ENCODE measurements at places on chromosomes 3 and 15. TPM values are rescaled to one million over a fixed set of nuclear protein-coding genes. Genes with fewer than 3 reads are reported as not detected.

Gene IQCB1
- 57.6 TPM for total RNA-seq

Gene CGNL1
- 5.3 TPM for total RNA-seq

Gene BTLA
- total RNA-seq = 0.31 TPM

Gene CNTN6
- total RNA-seq = 13.8 TPM

Gene NR2E3
- total RNA-seq = not detected

Gene GOLGA6B
- total RNA-seq = not detected

Gene NIPA2
- 42.9 TPM for total RNA-seq

Gene PTX3
- total RNA-seq = 7.5 TPM

Gene IGF2BP2
- total RNA-seq = 62.6 TPM

Gene MYZAP
- 0.63 TPM for total RNA-seq

Gene GPR15
- total RNA-seq = not detected

Gene GUCA1C
- total RNA-seq = not detected

Gene TTLL13
- total RNA-seq = not detected

Gene ALDH1L1
- total RNA-seq = 2.8 TPM

Gene PLSCR5
- not detected for total RNA-seq

Gene C15orf39
- total RNA-seq = 1.9 TPM

Gene MUC20
- total RNA-seq = 10.0 TPM

Gene ZNF80
- total RNA-seq = not detected

Gene COL6A5
- not detected for total RNA-seq

Gene CYP1A2
- total RNA-seq = not detected

Gene GRAMD1C
- total RNA-seq = 13.1 TPM

Gene SAMMSON
- not detected for total RNA-seq

Gene GABRR3
- not detected for total RNA-seq

Measured in parietal lobe (tissue), 2 donors.